Activated naive CD8-positive, alpha-beta T cell treated with anti-CD3 and anti-CD28 coated beads for 36 hours (primary cell): ENCODE measurements at places on chromosomes 7 and 10.
A peak's percentile ranks its signal among the peaks of the same experiment; 100 is the strongest.

DNA sequence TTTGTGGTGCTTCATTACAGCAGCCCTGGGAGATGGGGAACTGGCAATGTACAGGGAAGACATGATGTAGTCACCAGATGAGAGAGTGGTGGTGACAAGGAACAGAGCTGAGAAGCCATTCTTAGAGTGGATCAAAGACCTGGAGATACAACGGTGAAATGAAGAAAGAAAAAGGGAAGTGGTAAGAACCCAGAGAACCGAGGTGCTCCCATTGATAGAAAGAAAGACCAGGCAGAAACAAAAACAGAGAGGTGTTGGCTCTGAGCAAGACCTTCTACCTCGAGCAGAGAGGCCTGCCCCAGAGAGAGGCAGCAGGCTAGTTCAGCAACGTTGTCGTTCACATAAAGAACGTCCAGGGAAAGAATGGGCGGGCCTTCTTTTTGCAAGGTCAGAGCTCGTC is 186.7 kb downstream of the ADAM12 start:
- no peak for DNase-seq

DNA sequence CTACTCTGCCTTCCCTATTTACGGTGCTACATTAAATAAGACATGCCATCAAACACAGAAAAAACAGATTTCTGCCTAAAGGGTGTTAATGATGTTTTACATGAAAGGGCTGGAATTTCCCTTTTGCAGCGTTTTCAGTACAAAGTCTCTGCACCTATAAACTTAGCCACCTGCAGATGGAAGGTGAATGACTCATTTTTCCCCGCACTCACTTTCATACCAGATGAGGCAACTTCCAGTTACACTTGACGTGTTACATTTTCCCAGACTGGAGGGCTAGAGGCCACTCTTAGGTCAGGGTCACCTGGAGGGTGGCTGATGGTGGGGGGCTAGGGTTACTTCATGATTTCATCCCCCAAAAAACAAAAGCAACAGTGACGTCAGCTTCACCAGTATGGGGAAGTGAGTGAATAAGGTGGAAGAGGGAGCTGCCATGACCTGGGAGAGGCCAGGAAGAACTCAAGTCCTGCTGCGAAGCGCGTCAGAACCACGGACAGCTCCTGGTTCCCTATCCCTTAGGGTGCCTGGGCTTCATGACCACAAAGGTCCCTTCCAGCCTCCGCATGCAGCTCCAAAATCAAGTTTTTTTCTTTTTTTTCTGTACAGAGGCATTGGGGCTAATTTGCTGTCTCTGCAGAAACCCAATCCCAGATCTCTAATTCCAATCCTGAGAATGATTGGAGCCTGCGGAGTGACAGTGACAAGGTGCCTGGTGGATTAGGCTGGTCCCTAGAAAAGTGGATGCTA is 94.0 kb downstream of the ADARB2 start:
- peak; percentile 26 for DNase-seq

DNA sequence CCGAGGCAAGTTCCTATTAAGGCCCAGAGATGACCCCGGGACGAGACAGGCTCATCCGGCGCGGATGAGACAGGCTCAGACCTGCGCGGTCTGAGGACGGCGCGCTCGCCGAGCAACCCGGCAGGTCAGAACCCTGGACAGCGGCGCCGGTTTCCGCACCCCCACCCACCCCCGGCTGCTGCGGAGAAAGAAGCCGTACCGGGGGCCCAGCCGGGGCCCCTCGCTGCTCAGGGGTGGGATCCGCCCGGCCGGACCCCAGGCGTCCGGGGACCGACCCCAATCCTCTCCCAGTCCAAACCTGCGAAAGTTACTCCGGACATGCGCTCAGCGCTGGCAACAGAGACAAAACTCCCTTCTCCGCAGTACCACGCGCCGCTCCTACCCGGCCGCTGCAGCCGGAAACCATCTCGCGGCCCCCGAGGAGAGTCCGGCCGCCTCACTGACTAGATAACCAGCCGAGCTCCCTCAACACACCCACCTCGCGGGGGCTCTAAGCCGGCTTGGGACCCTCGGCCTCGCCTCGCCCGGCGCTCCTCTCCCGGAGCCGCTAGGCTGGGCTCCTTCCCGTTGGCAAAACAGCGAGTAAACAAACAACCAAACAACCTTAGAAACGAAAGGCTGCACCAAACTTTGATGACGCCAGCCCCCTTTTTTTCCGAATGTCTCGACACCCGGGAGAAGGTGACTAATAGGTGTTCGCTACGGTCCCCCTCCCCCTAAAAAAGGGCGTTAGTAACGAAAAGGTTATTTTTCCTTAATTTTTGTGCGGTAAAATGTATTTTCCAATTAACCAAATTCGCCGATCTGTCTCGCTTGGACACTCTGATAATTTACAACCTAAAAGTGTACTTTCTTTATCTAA is 2.3 kb upstream of the DRGX start:
- DNase-seq: peak; percentile 56

- DNase-seq: no peak
Measured at GRCh38 chr10:25744574-25744973, 189.5 kb upstream of the MYO3A start.

- DNase-seq: no peak
Measured at GRCh38 chr7:94088560-94088959, 84.4 kb upstream of the BET1 start.

- DNase-seq: no peak
Measured at GRCh38 chr10:129660569-129660968, 193.5 kb downstream of the MGMT start.

DNA sequence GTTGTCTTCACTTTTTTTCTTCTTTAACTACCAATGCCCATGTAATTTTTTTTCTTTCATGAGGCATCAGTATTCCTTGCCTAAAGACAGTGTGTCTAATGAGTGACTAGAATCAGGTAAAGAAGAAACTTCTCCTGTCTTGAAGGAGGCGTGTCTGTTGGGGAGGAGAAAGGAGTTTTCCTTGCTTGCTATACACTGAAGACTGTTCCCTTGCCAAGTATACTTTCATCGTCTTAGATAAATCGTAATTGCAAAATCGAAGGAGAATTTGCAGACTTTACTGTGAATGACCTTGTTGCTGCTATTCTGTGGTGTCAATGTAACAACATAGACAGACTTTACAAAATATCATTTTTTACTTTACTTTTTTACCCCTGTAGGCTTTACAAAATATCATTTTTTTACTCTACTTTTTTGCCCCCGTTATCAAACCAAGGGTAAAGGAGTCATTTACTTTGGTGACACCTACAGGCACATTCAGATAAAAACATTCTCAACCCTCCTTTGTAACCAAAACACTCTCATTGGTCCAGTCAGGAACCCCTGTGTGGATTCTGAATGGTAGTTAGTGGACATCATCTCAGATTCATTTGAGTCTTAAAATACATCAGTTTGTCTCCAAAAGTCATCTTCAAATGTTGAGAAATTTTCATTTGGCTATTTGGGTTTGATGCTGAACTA is 232.4 kb downstream of the AHR start:
- DNase-seq: no peak

- no peak for DNase-seq
Measured at GRCh38 chr7:43769791-43770465, 11.4 kb downstream of the BLVRA start.

GRCh38 chr7:128014811-128015210 is 16.4 kb downstream of the LRRC4 start:
- DNase-seq: no peak

- DNase-seq: no peak
Measured at GRCh38 chr10:17232276-17232960, 4.4 kb downstream of the VIM start.

DNA sequence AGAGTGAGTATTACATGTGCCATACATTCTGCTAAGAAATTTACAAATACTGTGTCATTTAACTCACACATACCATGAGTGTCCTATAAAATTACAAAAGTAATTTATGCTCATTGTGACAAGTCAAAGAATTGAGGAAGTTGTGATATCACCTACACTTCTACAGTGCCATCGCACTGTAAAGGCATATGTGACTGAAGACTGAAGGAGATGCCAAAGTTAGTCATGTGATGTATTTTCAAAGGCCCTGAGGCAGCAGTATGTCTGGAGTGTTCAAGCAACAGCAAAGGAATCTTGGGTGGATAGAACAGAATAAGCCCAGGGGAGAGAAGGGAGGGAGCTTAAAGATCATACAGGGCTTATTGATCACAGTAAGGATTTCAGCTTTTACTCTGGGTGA is 176.8 kb downstream of the WNT2 start:
- DNase-seq: no peak

DNA sequence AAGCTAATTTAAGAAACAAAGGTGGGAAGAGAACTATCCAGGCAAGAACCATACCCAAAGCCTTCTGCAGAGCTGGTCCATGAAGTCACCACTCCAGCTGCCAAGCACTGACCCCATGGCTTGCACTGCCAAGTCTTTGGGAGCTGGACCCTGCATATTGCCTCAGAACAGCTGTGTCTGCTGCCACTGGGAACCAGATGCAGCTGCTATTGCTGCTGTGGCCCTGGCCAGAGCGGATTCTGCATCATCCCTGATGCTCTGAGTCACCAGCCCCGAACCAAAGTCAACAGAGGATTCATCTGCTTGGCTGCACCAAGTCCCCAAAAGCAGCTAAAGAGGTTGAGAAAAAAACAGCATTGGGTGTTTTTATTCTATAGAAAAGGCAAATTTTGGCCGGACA is 39.2 kb upstream of the GSAP start:
- DNase-seq: no peak

DNA sequence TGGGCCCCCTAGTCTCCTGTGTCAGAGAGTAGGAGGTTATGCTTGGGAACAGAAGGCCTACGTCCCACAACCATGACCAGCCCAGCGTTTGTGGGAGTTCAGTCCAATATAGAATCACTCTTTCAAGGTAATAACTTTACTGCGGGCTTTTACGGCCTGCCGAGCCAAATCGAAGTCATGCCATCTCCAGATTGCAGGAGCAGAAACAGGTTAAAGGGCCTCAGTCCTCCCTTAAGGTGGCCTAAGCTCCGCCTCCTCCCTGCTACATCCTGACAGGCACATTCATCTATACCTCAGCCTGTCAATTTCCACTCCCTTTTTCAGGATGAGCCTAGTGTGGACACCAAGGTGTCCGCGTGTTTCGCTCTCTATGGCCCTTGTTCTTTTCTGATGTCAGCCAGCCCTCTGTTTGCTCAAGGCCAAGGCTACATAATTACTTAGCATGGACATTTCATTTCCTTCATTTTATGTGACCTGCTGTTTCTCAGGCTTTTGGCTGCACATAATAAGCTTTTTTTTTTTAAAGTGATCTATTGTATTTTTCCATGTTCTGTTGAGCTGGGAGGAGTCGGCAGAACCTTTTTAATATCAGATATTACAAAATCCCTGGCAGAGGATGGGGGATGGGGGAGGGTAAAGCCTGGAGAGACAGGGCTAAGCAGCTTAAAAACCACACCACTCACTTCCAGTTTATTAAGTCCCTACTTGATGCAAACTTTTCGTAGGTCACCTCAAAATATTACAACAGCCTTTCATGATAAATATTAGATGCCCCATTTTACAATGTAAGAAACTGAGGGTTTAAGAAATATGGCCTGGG is 84.6 kb downstream of the CACNB2 start:
- no peak for DNase-seq

DNA sequence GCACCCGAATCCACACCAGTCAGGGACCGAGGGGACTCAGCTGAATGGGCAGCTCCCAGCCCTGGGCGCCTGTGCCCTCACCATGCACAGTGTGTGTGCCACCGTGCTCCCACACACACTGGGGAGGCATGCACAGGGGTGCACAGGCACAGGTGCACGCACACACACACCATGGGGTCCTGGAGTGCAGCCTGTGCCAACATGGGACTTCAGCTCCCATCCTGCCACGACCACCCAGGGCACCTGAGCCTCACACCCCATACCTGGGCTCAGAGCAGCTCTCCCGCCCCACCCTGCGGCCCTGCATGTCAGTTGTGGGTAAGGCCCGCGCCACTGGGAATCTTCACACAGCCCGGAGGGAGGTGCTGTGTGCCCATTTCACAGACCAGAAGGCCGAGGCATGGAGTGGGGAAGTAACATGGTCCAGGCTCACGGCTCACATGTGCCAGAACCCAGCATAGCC is 8.0 kb downstream of the ELFN1 start:
- DNase-seq: no peak

DNA sequence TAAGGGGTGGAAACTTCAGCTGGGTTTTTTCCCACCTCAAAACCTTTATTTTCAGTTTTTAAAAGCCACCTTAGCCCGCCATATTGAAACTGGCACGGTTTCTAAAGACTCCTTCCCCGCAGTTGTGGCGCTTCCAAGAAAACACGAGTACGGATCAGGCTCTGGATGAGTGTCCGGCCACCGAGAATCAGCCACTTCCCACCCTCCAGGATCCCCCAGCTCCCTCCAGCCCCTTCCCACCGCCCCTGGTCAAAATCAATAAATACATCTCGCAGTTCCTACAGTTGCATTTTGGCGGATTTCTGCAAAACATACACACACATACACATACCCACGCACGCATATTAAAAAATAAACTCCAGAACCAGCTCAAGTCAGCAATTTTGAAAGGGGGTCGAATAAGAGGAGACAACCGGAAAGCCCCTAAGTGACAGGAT is 1.1 kb downstream of the SFMBT2 start:
- DNase-seq: peak; percentile 54

DNA sequence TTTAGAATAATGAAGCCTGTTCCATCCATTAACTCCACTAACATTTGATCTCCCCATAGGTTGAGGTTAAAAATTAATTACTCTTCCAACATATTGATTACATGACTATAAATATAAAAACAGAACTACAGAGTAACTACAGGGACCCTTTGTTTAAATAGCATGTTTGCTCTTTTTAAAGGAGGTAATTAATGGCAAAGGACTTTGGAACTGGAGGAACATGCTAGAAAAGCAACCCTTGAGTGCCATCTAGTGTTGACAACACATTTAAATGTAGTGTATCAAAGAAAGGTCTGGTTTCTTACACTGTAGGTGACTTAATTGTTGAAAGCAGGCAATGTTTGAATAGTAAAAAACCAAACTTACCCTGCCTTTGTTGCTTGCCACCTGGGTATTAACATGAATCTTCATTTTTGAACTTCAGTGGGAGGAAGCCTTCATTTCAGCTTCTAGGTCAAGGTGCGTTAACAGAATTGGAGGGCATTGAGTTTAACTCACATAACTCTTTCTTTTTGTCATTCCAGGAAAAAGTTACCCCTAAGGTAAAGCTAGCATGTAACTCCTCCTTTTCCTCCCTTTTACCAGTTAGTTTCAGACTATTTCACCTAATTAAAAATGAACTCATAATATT is 52.6 kb upstream of the CAPZA2 start:
- DNase-seq: no peak

GRCh38 chr10:785089-785860 is 95.8 kb upstream of the DIP2C start:
- no peak for DNase-seq

DNA sequence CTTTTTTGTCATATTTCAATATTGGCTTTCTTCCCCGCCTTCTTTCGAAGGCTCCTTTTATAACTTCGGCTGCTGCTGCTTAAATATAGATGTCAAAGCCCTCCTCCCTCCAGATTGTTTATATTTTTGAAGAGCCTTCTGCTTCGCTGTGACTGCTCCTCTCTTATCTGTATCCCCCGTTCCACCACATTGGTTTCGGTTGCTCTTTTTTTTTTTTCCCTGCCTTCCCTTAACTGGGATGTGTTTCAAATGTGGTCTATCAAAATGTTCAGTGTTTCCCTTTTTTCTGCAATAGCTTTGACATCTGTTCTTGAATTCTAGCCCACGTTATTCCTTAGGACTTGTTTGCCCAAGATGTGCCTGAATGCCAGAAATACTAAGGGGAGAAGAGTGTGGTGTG is 96.4 kb downstream of the CUX1 start:
- DNase-seq: no peak
